ENCODE measurements at places on chromosomes 5 and 9.

DNA sequence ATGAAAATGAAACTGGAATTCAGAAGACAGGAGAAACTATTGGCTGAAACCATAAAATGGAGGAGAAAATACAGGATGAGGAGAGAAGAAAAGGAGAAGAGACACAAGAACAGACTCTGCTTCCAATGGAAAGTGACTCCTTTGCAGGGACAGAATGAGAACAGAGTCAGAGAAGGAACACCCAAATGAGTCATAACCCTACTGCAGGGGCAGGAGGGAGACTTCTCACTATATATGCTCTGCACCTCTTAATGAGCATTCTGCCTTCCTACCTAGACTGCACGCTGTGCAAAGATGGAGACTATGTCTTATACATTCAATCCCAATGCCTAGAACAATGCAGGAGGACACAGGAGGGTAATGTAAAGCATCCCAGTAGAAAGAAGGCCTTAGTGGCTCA lies 2.1 kb downstream of the SAXO1 start:
- peak; percentile 21 for DNase-seq

DNA sequence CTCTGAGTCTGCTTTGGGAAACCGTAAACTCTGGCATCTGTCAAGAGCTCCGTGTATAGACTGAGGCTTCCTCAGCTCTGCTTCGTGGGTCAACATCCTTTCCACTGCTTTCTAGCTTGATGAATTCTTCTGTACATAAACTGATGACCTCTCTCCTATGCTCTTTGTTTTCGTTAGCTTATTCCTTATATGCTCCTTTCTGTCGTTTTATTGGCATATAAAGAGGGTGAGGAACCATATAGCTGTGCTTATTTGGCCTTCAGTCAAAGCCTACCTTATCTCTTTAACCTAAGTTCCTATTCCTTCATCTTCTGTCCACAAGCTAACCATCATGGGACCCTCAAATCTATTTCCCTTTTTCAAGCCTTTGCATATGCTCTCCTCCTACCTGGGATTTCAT lies 39.4 kb upstream of the CARTPT start:
- DNase-seq, result no peak

GRCh38 chr9:25648116-25648515 lies 30.1 kb downstream of the TUSC1 start:
- no peak for DNase-seq

- peak; percentile 66 for DNase-seq
Observed at GRCh38 chr9:91536211-91536691, 112.6 kb upstream of the NFIL3 start.

- peak; percentile 28 for DNase-seq
Observed at GRCh38 chr5:9363449-9363848, 182.4 kb downstream of the SEMA5A start.

- DNase-seq, result peak; percentile 70
Observed at GRCh38 chr9:117796681-117797080, 92.5 kb downstream of the TLR4 start.

- no peak for DNase-seq
Observed at GRCh38 chr5:61200582-61201155, 38.4 kb upstream of the SMIM15 start.

GRCh38 chr9:82903503-82903902 lies 159.4 kb downstream of the RASEF start:
- DNase-seq, result no peak

- DNase-seq, result no peak
Observed at GRCh38 chr5:88659529-88660263, 223.3 kb downstream of the MEF2C start.

DNA sequence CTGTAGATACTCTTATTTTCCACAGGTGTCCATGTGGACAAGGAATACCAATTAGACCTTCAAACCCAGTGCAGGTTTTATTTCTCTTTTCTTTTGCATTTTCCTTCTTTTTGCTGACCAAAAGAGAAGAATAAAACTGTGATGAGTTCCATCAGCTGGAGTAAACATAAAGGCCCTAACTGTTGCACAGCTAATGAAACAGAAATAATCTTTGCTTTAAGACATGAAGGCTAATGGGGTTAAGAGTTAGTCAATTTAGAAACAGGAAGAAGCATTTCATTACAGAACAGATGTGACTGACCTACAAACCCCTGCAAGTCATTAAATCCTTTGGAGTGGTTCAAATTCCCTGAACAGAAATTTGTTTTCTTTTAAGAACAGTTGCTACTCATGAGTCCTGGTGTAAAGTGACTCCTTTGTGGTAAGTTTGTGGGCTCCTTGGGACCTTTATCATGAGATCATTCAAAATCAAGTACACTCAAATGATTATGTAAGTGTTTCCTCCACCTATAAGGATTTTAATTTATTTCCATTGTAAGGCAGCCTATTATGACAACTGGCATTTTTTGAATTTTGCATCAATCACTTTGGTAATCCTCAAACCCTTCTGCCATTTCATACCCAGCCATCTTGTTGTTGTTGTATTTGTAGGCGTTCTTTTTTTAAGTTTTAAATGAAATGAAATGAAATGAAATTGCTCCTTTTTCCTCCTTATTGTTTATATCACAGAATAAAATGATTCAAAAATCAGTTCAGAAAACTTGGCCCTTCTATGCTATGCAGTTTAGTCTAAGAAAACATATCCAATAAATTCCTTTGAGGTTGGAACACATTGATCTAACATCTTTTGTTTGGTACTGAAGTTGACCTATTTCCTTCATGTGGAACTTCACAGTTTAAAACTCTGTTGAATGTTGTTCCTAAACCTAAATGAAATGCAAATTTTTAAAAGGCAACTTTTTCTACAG lies 1.3 kb downstream of the MINAR2 start:
- DNase-seq, result no peak

- no peak for DNase-seq
Observed at GRCh38 chr5:30867711-30868110, 325.8 kb upstream of the CDH6 start.

DNA sequence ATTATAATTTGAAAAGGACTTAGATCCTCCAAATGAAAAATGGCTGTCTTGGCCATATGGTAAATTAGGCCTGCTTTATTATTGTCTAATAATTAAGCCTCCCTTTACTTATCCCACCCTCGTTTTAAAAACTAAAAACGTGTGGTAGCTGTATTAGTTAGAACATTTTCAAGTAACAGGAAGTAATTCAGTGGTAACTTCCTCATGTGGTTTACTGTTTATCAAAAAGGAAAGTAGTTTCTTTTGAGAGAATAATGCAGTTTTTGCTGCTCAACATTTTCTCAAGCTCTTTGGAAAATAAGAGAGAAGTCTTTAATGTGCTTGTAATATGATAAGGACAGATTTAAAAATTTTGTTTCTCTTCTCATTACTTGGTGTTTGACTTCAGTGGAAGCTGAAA lies 26.0 kb downstream of the ZCCHC7 start:
- DNase-seq, result no peak

GRCh38 chr9:34437006-34437925 lies 21.1 kb downstream of the FAM219A start:
- peak; percentile 65 for DNase-seq

- no peak for DNase-seq
Observed at GRCh38 chr9:107760469-107761242, 271.1 kb upstream of the KLF4 start.

DNA sequence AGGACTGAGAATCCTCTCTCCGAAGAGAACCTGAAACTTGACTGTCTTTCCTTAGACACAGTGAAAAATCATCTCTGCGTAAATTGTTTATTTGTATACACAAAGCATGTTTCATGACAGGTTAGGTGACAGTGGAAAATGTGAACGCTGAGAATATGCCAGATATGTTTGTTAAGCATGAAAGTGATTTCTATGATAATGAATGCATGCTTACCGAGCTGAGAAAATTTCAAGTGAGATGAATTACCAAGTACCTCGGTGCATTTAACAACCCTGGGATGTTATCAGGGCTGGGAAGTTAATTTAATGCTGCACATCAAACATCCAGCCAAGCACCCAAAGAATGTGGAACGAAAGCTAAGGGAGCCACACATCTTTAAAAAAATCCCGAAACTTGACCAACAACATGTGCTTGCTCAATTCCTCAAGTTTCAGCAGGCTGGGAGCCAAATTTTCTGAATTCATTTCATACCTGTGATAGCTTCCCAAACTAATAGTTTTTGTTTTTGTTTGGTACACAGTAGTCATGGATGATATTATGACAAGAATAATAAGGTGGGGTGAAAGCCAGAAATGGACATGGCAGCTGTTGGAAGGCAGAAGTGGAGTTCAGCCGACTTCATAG lies 336.9 kb downstream of the ARHGEF28 start:
- DNase-seq, result no peak

- no peak for DNase-seq
Observed at GRCh38 chr5:89871906-89872305, 537.6 kb downstream of the CETN3 start.

- peak; percentile 79 for DNase-seq
Observed at GRCh38 chr5:139058121-139058520, 140.0 kb downstream of the SIL1 start.

DNA sequence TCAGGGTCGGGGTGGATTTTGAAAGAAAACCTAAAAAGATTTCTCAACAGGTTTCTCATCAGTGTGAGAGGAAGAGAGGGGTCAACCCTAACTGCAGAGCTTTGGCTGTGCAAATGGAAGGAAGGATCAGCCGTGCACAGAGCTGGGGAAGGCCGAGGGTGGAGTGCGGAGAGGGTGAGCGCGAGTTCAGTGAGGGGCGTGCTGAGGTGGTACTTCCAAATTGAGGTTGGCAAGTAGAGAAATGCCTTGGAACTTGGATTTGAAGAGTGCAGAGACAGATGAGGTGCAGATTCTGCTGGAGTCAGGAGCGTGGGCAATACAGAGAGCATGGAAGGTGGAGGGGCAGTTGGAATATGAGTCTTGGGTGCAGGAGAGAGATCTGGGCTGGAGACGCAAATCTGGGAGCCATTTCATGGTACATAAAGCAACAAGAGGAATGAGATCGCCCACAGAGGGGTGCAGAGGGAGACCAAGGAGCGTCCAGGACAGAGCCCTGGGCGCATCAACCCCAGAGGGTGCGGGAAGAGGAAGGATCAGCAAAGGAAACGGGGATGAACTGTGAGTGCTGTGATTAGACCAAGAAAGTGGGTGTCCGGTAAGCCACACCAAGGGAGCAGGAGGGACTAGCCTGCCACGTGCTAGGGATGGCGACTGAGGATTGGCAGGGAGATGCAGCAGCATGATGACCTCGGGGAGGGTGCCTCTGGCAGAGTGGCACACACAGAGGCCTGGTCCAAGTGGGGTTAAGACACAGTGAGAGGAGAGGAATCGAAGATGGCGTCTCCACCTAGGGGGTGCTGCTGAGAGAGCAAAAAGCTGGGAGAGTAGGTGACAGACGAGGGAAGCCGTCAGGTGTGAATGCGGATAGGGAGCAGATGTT lies 105.8 kb downstream of the ADAMTS2 start:
- DNase-seq, result no peak

DNA sequence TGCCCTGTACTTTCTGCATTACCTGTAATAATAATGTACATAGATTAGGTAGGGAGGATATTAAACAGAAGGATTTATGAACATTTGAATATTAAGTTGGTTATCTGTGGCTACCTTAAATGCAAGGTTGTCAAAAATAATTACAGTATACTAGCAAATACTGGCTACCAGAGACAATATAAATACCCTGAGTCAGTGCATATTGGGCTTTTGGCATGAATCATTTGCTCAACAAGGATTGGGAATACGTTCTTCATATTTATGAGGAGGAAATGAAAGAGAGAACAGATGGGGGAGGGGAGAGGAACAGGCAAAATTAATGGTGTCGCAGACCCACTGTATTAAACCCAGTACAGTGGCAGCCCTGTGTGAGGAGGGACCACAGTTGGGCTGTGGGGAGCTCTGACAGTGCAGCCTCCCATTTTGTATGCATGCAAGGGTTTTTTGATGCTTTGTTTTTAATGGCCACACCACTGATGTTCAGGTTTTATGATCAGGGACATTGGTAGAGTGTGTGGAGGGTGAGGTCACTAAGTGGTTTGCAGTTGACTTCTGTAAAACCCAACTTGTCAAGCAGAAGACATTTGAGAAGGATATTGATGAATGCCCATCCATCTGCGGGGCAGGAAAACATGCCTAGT lies 56.9 kb downstream of the MVB12B start:
- DNase-seq, result no peak

DNA sequence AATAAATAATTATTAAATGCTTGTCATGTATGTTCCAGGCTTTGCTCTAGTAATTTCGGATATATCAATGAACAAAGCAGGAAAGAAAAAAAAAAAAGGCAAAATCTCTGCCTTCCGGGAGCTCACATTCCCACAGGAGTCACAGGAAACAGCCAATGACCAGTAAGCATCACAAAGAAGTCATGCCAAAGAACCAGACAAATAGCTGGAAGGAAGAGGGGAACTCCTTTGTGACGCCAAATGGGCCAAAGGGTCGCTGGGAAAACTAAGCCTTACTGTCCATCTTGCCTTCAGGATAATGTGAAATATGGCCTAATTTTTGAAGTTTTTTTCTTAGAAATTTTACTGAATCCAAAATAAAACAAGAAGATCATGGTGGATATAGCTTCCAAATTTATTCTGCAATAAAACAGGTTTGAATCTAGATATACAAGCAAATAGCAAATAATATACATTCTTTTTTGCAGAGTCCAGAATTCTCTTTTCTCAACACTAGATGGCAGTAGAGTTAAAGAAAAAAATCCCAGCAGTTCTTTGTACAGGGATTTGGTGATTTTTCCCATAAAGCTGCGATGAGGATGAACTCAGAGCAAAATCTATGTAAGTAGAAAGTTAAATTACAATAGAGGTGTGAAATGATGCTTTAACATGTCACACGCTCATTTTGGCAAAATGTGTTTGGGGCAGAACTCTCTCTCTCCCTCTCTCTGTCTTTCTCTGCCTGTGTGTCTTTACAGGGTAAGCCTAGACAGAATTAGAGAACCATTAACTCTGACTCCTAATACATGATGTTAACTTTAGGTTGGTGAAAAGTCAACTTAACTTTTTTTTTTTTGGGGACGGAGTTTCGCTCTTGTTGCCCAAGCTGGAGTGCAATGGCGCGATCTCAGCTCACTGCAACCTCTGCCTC lies 60.0 kb upstream of the TUT7 start:
- peak; percentile 66 for DNase-seq

DNA sequence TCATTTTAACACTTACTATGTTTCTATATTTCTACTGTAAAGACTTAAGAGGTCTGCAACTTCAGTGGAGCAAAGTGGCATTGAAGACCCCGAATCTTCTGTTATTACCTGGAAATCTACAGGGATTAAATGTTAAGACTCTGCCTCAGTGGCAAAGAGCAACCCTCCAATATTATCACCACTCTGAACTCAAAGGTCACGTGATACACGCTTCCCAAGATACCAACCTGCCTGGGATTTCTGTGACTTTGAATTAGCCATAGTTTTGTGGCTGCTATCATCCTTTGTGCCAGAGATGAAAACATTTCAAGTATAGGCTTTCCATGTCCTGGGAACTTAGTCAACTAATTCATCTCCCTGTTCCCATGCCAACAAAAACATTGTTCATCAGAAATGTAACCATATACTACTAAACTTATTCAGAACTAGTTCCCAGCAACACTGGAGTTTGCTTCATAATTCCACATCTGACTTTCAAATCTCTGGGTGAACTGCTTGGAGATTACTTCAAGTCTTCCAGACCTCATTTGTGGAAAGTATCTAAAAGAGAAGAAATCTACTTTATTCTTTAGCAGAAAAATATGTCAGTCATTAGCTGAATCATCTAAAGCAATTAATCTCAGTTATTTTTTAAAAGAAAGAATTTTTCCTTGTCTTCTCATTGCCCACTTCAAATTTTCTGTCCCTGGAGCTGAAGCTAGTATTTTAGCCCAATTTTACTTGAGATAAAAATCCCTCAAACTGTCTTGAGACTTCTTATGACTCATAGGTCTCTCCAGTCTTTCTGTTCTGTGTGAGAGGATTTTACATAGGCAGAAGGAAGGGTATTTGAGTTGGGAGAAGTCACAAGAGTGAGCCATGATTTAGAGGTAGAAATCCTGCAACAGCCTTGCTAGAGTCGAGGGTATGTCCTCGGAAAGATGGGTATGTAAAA lies 83.0 kb downstream of the ZNF462 start:
- peak; percentile 37 for DNase-seq

Data from GM03348 (cell line).